Activated CD4-positive, alpha-beta T cell treated with anti-CD3 and anti-CD28 coated beads, Interleukin-2, amount 50 U/mL, for 24 hours (primary cell): ENCODE measurements at places on chromosomes 2 and 18.

GRCh38 chr2:102044967-102045489 is 53.3 kb downstream of the IL1R2 start:
- DNase-seq, result no peak

- DNase-seq, result no peak
Measured at GRCh38 chr2:150647943-150648342, 160.5 kb upstream of the RND3 start.

DNA sequence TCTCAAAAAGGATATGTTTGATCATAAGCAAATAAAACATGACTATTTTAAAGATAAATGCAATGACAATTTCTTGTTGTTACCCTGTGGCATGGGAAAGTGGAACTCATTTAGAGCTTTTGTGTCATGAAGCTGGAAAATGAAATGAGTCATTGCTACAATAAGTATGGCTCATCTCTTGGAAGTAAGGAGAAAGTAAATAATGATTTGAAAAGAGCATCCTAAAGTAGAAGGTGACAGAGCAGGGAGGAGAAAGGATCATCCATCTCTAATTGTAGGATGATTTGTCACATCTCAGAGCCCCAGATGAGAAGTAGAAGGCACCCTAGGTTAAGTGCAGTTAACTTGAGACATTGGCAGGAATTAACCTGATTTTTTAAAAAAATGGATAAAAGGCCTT is 200.5 kb downstream of the CPS1 start:
- no peak for DNase-seq

DNA sequence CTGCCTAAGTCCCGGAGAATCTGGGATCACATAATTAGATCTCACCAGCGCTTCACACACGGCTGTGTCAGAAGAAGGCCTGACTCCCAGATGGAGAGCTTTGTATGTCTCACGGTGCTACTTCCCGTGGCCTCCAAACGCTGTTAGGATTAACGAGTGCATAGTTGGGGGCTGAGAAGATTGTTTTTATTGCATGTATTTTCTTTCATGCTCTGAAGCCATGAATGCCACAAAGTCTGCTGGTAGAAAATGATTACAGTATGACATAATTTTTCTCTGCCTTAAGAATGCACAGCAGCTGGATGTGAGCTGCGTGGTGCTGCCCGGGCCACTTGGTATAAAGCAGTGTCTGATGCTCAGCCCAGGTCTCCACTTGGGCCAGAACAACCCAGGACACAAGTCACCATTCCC is 166.5 kb downstream of the SEPTIN10 start:
- DNase-seq, result no peak

- no peak for DNase-seq
Measured at GRCh38 chr2:104872866-104873688, 19.2 kb downstream of the POU3F3 start.

GRCh38 chr2:148907085-148907785 is 32.2 kb downstream of the KIF5C start:
- DNase-seq, result no peak

GRCh38 chr2:1910592-1911246 is 166.4 kb upstream of the PXDN start:
- DNase-seq, result no peak

- DNase-seq, result no peak
Measured at GRCh38 chr18:58300867-58301266, 256.8 kb downstream of the NEDD4L start.

DNA sequence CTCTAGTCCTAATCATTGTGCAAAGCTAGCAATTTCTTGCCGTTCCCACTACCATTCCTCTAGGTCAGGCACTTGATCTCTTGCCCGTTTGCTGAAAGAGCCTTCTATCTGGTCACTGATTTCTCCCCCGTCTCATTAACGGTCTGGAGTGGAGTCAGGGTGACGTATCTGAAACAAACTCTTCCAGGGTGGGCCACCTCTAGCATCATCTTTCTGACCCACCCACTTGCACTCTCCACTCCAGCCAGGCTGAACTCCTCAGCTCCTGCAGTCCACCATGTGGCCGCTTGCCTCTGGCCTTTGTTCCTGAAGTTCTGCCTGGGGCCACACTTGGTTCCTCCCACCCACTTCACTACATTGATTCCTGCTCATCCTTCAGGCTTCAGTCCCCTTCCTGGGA is 13.3 kb downstream of the BCL2 start:
- no peak for DNase-seq

DNA sequence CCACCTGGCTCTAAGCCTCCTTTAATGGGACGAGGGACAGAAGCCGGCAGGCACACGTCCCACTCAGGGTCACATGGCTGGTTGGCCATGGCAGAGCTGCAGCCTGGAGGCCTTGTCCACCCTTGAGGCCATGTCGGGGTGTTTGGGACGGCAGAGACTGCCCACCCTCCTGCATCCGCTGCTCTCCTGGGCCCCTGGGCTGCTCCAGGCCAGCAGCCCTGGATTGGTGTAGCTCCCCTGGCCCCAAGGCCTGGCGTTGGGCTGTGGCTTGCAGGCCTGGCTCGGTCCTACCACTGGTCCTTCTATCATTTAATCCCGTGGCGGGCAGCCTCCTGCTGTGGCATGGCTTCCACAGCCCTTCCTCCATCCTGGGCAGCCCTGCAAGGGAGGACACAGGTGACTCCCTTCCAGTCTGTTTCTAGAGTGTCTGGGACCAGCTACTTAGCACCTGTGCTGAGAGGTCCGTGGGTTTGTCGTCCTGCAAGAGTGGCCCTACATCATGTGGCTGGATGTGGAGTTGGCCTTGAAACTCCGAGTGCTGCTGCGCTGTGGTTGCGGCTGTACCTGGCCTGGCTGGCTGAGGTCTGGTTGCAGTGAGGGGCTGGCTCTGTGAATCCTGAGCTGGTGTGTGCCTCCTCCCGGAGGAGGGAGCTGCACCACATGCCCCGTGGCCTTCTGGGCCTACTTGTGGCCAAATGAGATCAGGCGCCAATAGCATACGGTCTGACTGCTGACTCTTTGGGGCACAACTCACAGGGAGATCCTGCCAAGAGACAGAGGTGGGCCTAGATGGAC is 67.3 kb downstream of the SH3RF3 start:
- no peak for DNase-seq

- no peak for DNase-seq
Measured at GRCh38 chr18:73617981-73618380, 529.7 kb downstream of the FBXO15 start.

GRCh38 chr2:83842421-83842820 is 616.7 kb downstream of the SUCLG1 start:
- DNase-seq, result no peak

GRCh38 chr2:152098496-152099366 is at the start of gene CACNB4:
CACNB4 (minus strand) TSS chr2:152099044.
- no peak for DNase-seq

DNA sequence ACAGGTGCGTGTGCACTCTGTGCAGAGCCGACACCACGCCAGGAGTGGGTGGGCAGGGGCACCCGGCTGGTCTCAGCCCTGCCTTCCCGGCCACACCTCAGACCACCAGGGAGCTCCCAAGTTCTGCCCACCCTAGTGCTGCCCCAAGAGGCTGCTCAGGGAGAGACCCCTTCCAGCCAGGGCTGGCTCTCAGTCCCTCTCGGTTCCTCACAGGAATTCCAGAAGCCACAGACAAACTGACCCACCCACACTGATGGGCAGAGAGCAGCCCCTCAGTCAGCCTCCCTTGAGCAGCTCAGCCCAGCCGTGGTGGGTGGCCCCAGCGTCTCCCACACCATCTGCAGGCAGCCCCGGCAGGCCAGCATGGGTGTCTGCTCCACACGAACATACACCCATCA is 33.8 kb downstream of the GPC1 start:
- no peak for DNase-seq

GRCh38 chr18:54983041-54983686 is 23.9 kb upstream of the CCDC68 start:
- no peak for DNase-seq

- DNase-seq, result no peak
Measured at GRCh38 chr2:53964987-53965687, 5.7 kb downstream of the PSME4 start.

DNA sequence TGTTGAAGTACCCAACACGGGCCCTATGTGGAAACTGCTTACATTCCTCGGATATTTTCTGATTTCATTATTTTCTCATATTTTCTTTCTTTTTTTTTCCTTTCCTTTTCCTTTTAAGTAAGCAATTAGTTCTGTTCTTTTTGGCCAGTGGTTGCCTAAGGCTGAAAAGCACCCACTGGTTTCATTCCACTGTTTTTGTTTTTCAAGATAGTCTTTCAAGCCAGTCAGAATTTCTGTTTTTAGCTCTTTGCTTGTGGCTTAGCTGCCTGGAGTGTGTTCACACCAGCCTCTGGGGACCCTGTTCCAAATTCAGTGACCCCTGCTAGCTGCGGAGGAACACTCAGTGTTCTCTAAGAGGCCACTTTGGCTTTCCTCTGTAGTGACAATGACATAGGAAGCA is 73.6 kb downstream of the NRP2 start:
- DNase-seq, result no peak

DNA sequence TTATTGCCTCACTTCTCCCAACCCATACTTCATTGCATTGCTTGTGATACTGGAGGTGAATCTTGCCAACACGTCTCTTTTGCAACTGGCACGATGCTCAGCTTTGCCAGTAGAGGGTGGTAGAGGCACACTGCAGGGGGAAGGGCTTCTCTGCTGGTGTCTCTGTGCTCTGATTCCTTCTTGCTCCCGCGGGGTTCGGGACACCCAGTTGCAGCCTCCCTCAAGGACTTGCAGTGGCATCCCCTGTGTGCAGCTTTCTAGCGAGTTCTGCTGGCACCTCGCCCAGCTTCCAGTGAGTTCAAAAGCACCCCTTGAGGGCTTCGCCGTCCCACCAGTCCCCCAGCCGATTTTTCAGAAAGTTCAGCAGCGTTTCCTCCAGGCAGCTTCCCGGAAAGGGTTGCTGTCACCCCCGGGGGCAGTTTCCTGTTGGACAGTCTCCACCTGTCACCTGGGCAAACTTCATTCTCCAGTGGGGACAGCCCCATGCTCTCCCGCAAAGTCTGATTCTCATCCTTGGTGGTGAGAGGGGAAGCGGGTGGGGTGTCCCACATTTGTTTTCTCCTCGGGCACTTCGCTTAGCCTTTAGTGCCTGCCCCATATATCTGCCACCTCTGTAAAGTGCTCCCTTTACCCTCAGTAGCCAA is 35.4 kb upstream of the EN1 start:
- peak; percentile 62 for DNase-seq

DNA sequence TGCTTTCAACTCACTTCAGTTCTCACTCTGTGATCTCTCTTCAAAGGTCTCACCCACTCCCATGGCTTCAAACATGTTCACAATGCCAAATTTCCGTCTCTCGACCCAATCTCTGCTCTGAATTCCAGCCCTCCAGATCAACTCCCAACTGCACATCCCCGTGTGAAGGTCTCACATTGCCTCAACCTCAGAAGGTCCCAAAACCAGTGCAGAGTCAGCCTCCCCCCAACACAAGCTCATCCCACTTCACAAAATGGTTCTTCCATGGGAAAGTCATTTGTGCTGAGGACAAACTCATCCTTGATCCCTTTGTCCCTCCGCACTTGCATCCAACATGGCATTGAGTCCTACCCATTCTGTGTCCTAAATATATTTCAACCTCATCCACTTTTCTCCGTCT is 31.0 kb upstream of the GNAL start:
- no peak for DNase-seq

- no peak for DNase-seq
Measured at GRCh38 chr2:156196031-156196430, 136.5 kb downstream of the NR4A2 start.

DNA sequence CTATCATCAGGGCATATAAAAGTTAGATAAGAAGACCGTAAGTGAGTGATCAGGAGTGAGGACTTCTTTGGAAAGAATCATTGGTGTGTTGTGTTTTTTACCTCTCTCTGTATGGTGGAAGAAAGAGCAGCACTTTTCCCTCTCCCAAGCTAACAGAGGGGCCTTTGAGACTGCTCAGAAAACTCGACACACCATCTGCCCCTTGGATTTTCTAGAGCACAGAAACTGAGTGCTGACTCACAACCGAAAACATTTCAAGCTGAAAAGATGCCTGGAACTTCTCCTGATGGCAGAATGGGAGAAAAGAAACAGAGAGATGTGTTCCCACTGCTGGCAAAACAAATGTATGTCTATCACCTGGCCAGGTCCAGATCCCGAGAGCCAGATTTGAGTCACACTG is 156.6 kb downstream of the DNAH7 start:
- no peak for DNase-seq

GRCh38 chr2:146295080-146295670 is 1549.7 kb upstream of the ACVR2A start:
- DNase-seq, result no peak

DNA sequence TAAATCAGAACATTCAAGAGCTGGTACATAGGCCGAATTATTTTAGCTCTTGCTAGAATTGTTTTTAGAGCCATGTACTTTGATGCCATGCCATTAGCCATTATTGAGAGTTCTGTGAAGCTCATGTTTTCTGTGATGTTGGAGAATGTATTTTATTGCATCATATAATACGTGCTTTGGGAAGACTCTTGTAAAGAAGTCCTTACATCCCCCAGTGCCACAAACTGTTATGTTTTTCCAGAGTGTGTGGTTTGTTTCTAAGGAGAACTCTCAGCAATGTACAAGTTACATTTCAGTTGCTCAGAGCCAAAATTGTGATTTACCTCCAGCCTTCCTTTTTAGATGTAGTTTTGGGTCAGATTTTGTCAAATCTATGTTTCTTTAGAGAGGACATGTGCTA is 148.6 kb downstream of the HAUS1 start:
- DNase-seq, result no peak

- DNase-seq, result no peak
Measured at GRCh38 chr2:130963196-130963848, 126.6 kb downstream of the ARHGEF4 start.

GRCh38 chr18:60295674-60296073 is 76.9 kb downstream of the MC4R start:
- no peak for DNase-seq
